Stimulated activated CD8-positive, alpha-beta memory T cell treated with anti-CD3 and anti-CD28 coated beads, Interleukin-7, amount 100 ng/mL, for 24 hours (primary cell): ENCODE measurements at places on chromosomes 1 and 21.

GRCh38 chr1:231768416-231768815, 141.8 kb downstream of the DISC1 start:
- DNase-seq: no peak

DNA sequence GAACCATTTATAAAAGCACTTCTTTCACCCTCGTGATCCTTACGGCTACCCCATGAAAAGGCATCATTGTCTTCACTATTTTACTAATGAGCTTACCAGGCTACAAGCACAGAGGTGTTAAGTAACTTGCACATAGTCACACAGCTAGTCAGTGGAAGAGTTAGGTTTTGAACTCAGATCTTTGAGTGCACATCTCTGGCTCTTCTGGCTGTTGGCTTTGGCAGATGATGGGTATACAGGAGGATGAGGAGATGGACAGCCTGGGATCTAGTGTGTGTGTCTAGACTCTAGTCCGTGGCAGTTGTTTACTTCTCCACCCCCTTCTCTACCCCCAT, 11.6 kb downstream of the VANGL2 start:
- DNase-seq: no peak

DNA sequence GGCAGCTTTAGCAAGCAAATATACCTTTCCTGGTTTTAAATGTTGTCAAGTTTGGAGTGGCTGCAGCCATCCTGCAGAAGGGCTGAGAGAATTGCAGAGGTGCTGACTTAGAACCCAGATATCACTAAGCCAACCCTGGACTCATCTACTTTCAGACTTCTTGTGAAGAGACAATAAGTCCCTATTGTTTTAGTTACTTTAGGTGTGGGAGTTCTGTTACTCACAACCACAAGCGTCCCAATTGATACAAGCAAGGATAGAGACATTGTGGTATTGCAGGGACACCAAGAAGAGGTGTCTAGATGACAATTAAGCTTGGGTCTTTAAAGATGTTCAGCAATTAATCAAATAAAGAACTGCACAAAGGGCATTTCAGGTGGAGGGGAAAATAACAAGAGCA, 8.8 kb upstream of the ETV3 start:
- no peak for DNase-seq

DNA sequence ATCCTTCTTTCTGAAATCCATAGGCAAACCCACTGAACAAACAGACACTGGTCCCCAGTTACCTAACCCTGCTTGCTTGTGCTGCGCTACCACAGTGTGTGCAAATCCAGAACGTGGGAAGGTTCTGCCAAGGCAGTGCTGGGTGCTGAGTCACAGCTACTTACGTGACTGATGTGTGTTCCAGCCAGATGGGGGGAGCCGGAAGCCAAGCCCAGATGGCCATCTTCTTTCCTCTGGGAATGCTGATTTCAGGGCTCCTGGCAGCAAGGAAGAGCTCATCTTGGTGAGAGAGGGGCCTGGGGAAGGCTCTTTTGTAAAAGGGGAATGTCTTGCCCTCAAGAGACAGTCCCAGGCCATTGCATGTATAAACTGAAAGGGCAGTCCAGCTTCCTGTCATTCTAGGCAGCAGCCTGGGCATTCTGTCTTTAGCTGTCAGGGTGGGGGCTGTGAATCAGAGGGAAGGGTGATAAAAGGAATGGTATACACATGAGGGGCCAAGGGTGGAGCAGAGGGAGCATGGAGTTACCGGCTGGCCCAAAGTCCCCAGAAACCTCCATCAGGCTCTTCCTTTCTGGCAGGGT, 54.1 kb downstream of the CD46 start:
- DNase-seq: no peak

GRCh38 chr1:150613061-150613920, 16.1 kb downstream of the ENSA start:
- DNase-seq: no peak

DNA sequence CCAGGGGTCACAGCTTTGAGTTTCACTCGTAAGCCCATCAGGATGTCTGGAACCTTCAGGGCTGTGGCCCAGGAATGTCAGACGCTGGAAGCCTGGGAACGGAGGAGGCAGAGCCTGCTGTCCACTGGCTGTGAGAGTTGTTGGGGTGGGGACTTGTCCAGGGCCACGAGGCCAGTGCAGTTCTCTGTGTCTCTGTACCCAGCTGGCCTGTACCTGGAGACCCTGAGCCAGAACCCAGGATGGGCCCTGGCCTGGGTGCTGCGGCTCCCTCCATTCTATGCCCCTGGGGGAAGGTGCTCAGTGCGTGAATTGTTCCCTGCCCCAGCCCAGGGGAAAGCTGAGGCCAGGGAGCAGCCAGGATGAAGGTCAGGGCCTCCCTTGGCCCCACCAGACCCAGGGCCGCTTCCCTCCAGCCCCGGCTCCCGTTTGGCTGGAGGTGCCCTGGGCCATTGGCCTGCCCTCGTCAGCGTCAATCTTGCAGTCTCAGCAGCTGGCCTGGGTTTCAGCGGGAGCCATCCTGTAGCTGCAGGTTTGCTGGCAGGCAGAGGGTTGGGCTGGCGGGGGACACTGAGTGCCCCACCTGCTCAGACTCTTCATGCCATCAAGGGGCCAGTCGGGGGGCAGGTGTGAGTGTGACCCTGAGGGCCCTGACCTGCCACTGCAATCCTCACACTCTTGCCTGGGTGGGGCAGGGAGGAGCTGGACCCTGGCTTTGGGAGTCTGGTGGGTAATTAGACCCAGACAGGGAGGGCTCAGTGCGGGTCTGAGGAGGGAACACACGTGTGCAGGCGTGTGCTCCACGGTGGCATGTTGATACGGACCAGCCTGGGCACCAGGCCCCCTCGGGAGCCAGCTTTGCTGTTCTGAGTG, 724 bp upstream of the CALML6 start:
- DNase-seq: no peak
